A673 (cell line): ENCODE measurements at places on chromosomes 2 and 18.
A peak's percentile ranks its signal among the peaks of the same experiment; 100 is the strongest.

- peak; percentile 48 for DNase-seq
Observed at GRCh38 chr18:68489013-68489792, 225.7 kb downstream of the TMX3 start.

DNA sequence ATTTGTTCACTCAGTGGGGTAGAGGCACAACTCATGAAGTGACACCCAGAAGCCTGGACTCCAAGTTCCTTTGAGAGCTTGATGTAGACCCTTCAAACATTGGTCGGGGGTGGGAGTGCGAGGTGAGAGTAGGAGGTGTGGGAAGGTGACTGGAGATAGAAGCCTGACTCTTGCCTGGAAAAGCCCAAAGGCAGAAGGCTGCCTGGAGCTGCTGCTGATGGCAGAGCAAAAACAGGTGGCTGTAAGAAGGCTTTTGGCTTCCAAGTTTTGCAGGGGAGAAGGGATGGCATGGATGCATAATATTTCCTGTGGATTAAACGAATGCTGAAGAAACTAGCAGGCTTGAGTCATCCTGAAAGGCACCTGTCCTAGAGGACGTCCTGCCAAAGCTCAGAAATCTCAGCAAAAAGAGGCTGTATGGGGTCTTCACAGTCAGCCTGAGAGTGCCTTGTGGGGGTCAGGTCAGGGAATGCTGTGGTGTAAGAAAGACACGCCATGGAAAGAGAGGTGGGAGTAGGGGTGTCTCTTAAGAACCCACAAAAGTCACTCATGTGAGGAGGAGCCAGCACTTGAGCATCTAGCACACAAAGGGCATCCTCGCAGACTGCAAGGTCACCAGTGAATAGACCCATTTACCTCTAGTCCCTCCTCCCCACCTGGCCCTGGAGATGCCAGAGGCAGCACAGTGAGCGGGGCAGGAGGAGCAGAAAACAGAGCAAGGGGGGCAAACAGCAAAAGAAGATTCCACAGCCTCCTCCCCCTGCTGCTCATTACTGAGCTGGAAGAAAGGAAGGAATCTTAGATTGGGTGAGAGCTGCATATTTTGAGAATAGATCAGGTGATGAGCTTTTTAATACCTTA is 37.5 kb downstream of the FASTKD2 start:
- DNase-seq: no peak

DNA sequence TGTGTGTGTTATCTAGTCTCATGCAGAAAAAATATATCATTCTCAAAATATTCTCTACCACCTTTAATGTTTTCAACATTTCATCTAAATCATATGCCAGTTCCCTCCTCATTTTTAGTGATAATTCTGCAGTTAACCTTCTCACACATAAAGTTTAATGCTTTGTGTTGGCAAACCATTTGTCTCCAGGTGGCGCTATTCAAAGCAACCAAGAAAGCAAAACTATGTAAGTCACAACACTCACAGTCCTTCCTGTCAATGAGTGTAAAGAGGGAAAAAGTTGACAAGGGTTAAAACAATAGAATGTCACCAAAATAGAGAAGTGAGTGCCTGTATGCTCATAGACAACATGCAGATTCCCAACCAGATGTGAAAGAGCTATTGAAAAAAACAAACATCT is 961.6 kb upstream of the LRRTM1 start:
- DNase-seq: no peak

DNA sequence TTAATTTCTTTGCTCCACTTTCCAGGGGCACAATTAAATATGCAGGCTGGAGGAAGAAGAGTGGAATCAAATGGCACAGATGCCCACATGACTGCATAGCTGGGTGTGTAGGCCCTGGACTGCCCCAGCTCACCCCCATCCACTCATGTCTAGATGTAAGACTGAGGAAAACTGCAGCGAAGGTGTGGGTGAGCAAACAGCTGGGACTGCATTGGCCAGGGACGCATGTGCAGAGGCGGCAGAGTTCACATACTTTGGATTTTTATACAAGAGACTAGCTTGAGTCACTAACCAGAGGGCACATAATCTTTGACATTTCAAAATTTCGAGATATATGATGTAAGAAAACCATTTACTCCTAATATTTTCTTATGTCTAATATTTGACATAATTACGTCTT is 60.1 kb downstream of the SPIRE1 start:
- DNase-seq: no peak

DNA sequence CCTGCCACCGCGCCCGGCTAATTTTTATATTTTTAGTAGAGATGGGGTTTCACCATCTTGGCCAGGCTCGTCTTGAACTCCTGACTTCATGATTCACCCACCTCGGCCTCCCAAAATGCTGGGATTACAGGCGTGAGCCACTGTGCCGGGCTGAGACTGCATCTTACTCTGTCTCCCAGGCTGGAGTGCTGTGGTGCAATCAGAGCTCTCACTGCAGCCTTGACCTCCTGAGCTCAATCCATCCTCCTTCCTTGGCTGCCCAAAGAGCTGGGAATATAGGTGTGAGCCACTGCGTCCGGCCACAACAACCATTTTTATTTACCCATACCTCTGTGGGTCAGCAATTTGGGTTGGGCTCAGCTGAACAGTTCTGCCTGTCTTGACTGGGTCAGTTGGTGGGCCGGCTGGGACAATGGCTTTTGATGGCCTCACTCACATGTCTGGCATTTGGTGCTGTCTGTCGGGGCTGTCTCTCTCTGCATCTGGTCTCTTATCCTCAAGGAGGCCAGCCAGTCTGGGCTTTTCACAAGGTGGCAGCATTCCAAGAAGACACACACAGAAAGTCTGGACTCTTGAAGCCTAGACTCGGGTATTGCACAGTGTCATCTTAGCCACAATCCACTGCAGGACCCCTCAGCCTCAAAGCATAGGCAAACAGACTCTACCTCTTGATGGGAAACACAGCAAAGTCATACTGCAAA is 116.8 kb upstream of the GATA6 start:
- DNase-seq: no peak

GRCh38 chr2:38492042-38492615 is 110.6 kb downstream of the HNRNPLL start:
- DNase-seq: no peak

DNA sequence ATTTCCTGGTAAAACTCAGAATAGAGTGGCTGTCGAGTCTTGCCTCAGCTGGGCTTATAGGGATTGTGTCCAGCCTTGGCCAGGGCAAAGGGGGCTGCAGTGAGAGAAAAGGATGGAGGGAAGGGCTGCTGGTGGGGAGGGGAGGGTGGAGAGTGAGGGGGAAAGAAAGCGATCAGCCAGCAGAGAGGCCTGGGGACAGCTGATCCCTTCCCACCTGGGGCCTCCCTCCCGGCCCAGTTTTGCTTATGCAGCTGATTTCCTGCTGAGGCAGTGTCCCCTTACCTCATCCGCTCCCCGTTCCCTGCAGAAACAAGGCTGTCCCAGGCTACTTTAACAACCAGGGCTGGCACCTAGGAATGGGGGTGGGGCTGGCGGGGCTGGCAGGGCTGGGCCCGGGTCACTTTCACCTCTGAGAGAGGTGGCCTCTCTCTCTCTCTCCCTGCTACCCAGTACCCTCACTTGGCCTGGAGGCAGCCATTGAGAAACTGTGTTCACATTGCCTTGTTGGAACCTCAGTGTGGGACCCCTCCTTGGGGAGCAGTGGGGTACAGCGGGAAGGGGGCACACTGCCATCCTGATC is 12.2 kb upstream of the GMPPA start:
- DNase-seq: no peak

GRCh38 chr2:226023383-226023782 is 623.9 kb downstream of the NYAP2 start:
- DNase-seq: peak; percentile 23

DNA sequence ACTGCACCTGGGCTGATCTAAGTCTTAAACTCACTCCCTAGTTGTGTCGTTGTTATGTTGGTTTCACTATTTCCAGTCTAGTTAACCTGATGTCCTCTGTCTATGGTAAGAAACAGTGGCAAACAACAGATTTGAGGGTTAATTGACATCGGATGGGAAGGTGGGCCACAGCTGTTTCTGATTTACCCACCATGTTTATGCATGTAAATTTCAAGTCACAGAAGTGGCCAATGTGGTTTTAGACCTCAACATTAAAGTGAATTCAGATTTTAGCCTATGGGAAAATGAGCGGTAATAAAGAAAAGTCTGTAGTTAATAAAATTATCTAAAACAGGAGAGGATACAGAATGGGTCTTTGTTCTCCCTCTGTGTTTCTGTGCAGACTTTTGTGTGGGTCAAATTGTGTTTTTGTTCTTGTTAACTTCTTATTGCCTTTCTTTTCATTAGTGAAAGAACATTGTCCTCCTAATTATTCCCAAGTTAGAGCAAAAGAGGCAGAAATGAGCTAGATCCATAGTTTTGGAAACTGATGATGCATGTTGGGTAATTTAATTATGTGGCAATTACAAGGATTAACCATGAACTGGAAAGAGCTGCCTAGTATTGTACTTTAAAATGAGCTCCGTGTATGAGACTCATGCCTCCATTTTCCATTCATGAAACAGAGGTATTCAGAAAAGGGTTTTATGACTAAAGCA is 83.2 kb downstream of the LAMA3 start:
- DNase-seq: no peak
